Cortex of kidney (tissue), 1 donor: ENCODE measurements at places on chromosomes 1 and 21.

- no peak for DNase-seq
Observed at GRCh38 chr21:34916446-34916845, 132.7 kb downstream of the RUNX1 start.

GRCh38 chr1:219812491-219813203 lies 115.7 kb downstream of the SLC30A10 start:
- DNase-seq, result no peak

DNA sequence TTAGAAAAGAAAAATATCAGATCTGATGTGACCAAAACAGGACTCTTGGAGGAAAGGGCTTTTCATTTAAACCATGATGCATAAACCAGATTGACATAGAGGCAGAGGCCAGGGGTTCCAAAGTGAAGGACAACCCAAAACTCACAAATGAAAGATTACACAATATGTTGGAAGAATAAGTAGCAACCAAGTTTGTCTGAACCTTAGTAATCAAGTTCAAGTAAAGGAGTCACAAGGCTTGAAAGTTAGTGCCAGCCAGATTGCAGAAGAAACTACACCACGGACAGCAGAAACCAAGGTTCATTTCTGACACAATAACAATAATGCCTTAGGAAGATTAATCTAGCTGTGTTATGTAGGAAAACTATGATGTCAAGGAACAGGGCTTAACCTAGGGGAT lies 124.6 kb downstream of the ZC3H11B start:
- DNase-seq, result no peak

- DNase-seq, result no peak
Observed at GRCh38 chr1:58968360-58968952, 184.6 kb upstream of the JUN start.

- no peak for DNase-seq
Observed at GRCh38 chr1:96524100-96524499, 197.5 kb upstream of the PTBP2 start.

DNA sequence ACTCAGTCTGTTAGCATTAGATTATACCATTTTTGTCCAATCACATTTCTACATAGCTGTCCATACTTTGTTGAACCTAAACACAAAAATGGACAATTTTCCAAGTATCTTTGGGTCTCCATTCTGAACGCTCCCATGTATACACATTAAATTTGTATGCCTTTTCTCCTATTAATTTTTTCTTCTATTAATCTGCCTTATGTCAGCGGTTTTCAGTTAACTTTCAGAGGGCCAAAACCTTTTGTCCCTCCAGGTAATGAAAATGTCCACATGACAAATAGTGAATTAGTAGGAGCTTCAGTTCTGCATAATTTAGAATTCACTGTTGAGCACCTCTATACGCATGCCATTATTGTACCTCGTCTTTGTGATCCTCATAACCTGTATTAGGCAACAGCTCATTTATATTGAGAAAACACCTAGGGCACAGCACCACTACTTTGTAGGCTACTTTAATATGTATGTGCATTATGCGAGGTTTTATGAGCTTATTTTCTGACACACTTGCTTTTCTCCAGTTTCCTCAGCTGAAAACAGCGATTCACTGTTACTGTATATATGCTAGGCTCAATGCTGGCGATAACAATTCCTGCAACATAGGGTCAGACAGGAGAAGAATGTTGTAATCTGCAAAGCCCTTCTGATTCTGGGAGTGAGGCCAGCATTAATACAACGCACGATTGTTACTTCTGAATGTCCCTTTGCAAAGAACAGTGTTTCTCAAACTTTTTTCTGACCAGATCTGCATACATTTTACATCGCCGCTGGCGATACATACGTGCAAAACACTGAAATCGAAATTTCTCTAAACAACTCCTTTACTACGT lies 1.1 kb upstream of the ABCD3 start:
- no peak for DNase-seq

DNA sequence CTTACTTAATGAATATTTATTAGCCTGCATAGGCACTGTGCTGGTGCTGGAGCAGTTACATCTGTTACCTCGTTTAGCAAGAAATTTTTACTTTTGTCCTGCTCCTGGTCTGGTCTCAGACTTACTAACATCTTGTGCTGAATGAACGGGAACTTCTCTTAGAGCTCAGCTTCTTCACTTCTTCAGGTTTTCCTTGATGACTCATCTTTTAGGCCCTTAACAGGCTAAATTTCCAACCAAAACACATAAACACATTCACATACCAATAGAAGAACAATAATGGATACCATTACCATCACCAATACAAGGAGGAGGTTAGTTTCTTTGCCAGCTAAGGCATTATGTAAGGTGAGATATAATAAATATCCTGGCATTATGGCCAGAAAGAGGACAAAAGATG lies 68.9 kb downstream of the IFI44 start:
- DNase-seq, result no peak

- DNase-seq, result no peak
Observed at GRCh38 chr21:26806801-26807295, 38.4 kb downstream of the ADAMTS1 start.

- DNase-seq, result no peak
Observed at GRCh38 chr1:174242856-174243255, 83.5 kb downstream of the RABGAP1L start.

DNA sequence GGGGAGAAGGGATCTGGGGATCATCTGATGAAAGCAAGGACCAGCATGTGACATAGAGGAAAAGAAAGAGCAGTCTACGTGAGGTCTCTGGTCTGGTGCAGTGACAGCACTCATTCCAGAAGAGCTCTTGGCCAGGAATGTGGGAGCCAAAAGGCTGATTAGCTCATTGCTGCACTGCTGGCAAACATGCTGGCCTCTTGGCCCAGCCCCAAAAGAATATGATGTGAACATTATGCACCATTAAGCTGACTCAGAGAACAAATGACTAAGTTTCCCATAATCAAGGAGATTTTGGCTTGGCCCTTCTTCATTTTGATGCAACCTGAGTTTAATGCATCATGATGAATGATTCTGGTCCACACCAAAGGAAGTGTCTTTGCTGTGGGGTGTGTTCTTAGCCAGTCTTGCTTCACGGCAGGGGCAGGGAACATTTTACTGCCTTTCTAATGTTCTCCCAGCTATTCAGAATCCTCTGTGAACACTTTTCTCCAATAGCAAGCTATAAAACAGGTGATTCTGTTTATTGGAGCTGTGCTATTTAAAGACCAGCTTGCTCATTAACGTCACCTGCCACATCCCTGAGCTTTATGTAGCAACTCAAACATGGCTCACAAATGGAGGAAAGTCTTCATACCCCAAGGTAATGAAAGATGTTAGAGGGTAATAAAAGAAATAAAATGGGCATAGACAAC lies 55.1 kb downstream of the PCBP3 start:
- no peak for DNase-seq

DNA sequence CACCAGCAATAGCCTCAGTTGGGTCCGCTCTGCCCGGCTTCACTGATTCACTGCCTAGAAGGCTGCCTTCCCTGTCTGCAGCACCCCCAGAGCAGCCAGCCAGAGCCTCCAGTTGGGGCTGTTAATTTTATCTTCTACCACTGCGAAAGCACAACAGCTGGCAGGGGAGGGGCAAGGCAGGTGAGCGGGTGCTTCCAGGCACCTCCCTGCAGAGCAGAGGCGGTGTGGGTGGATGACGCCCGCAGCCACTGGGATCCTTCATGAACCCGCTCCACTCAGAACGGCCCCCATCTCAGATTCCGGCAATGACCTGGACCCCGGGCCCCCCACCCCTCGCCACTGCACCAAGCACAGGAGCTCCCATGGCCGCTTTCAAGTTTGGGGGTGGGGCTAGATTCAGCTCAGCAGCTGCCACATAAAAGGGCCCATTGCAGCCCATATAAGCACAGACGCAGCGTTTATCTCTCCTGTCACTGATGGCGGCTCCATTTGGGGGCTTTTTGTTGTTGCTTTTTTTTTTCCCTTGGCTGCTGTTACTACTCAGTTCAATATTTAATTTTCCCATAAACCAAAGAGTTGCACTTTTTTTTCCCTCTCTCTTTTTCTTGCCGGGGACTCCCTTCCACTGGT lies 128.0 kb upstream of the KLHDC7A start:
- no peak for DNase-seq

DNA sequence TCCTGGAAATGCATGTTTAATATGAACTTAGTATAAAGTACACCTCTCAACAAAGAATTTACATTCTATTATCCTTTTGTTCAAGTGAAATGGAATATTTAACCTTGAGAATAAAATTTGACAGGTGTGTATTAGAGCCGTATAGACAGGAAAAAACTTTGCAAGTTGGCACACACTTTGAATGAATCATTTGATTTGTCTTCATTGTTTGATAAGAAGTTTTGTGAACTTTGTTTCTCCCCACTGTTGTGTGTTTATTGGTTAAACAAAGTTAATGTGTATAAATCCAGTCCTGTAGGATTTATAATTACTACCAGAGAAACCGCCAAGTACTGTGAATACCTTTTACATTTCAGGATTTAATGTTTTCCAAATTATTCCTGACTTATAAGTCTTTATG lies 2.0 kb downstream of the SYDE2 start:
- no peak for DNase-seq

- no peak for DNase-seq
Observed at GRCh38 chr1:169604781-169605560, 18.7 kb upstream of the F5 start.

GRCh38 chr21:33127154-33127867 lies 57.4 kb downstream of the OLIG1 start:
- DNase-seq, result no peak

GRCh38 chr1:183600136-183600535 lies 9.9 kb upstream of the NCF2 start:
- DNase-seq, result no peak

DNA sequence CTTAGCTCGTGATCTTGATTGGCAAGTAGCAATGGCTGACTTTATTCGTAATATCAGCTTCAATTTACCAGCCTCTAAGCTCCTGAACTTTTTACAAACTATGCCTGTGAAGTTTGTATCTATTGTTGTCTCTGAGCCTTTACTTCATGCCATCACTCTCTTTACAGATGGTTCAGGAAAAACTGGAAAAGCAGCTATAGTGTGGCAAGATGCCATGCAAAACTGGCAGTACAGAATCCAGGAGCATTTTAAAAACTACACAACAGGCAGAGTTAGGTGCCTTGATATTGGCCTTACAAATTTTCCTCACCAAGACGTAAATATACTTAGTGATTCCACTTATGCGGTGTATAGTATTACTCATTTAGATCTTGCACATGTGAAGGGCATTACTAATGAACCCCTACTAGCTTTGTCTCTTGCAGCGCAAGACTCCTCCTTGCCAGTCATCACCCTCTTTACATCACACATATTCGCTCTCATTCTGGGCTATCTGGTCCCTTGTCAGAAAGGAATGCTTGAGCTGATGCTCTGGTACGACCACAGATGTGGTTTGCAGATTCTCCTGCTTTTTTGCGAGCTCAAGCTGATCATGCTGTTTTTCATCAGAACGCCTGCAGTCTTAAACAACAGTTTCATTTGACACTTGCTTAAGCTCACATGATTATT lies 36.3 kb downstream of the CLCA1 start:
- DNase-seq, result no peak

GRCh38 chr1:71850515-71850914 lies 431.8 kb downstream of the NEGR1 start:
- DNase-seq, result no peak

- DNase-seq, result no peak
Observed at GRCh38 chr1:113129529-113130185, 56.7 kb downstream of the LRIG2 start.

DNA sequence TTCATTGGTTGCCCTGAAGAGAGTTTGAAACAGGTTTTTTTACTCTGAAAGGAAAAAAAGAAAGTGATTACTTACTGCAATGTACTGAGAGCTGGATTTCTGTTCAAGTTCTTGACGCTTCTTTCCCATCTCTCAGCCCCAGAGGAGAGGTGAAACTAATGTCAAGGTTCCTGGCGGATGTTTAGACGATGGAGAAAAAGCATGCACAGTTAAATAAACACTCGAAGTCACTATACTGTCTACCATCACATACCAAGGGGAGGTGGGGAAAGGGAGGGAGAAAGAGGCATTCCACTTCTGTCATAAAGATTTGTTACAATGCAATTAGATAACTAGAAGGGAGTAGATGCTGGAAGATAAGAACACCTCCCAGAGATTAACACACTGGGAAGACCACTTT lies 177.0 kb upstream of the TNR start:
- no peak for DNase-seq

DNA sequence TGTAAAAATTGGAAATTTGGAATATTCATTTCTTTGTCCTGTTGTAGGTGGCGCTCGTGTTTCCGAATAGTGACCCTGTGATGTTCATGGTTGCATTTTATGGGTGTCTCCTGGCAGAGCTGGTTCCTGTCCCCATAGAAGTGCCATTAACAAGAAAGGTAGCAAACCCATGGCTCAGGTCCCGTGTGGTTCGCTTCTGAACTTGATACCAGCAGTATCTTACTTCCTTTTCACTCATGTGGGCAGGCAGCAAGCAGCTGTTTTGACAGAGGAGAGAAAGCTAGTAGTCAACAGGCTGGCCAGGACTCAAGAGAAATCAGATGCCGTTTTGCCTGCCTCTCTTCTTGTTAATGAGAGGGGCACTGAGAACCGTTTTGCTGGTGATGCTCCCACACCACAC lies 72.8 kb downstream of the S100B start:
- no peak for DNase-seq

DNA sequence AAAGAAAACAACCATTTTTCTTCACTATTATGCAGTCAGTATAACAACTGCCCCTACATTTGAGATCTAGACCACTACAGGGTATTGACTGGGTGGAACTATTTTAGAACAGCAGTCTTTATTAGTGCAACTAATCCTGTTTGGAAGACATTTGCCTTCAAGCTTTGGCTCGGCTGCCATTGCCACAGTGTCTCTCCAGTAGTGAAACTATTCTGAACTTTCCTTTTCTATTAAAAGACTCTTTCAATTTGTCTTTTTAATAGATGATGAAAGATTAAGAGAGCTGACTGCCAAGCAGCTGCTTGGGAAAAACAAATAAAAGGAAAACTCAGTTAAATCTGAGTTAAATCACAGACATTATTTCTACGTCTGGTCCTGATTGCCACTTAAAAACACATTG lies 49.3 kb downstream of the LPGAT1 start:
- DNase-seq, result no peak

GRCh38 chr21:39347537-39347936 lies 1.4 kb downstream of the HMGN1 start:
- DNase-seq, result no peak

- DNase-seq, result no peak
Observed at GRCh38 chr1:18473195-18473815, 7.4 kb upstream of the KLHDC7A start.

GRCh38 chr21:25572861-25573310 lies 34.4 kb downstream of the MRPL39 start:
- no peak for DNase-seq

DNA sequence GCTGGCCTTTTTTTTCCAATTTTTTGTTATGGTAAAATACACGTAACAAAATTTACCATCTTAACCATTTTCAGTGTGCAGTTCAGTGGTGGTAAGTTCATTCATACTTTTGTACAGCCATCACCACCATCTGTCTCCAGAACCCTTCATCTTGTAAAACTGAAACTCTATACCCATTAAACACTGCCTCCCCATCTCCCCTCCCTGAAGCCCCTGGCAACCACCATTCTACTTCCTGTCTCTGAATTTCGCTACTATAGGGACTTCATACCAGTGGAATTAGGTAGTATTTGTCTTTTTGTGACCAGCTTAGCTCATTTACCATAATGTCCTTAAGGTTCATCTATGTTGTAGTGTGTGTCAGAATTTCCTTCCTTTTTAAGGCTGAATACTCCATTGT lies 8.7 kb downstream of the PKNOX1 start:
- no peak for DNase-seq

- DNase-seq, result no peak
Observed at GRCh38 chr21:32520875-32521735, 64.2 kb downstream of the TCP10L start.

- DNase-seq, result no peak
Observed at GRCh38 chr1:96887501-96887900, 165.9 kb downstream of the PTBP2 start.
